ENCODE measurements at places on chromosomes 11 and 22. TPM values are rescaled to one million over a fixed set of nuclear protein-coding genes. Genes with fewer than 3 reads are reported as not detected.

GRCh38 chr22:50612528-50613221 is 12.1 kb downstream of the MAPK8IP2 start:
- DNase-seq: no peak
- no peak overlapping the region for H3K27ac ChIP-seq
- H3K27me3 ChIP-seq: no peaks in the 10 kb centered on the region
- H3K4me1 ChIP-seq: no peaks in the 10 kb centered on the region
- H3K4me3 ChIP-seq: no peak overlapping the region

Gene WBP2NL
- 2.8 TPM for total RNA-seq

Gene TNNI2
- total RNA-seq: not detected

DNA sequence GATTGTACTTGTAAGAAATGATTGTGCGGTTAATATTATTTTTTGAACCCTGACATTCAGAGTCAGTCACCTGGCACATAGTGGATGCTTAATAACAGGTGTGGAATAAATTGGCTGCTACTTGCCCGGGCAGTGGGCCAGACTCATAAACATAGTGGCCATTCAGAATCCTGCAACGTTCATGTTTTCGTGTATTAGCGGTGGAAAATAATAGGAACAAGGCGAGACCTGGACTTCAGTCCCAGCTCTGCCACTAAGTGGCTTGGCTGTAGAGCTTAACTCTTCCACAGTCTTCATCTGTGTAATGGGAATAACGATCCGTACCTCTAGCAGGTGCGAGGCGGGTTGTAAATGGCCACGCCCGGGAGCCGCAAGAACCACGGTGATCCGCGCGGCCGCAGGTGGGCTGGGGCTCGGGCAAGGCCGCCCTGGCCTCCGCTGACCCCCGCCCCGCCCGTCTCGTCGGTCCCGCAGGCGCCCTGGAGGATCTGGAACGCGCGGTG is 761 bp upstream of the TMEM25 start:
- no peaks in the 10 kb centered on the region for H3K36me3 ChIP-seq
- no peaks in the 10 kb centered on the region for H3K27me3 ChIP-seq
- H3K4me1 ChIP-seq: peaks cover 11% of the 10 kb centered on the region
- DNase-seq: no peak

Gene P2RY2
- total RNA-seq: 0.48 TPM

- H3K27ac ChIP-seq: no peak overlapping the region
- H3K4me3 ChIP-seq: no peak overlapping the region
- H3K4me1 ChIP-seq: peaks cover 7% of the 10 kb centered on the region
- no peaks in the 10 kb centered on the region for H3K27me3 ChIP-seq
Measured at GRCh38 chr11:119081682-119082260, 2.9 kb upstream of the HMBS start.

Measured in ovary (tissue), 10 donors.